ENCODE measurements at places on chromosomes 16 and 17.

- no peak for DNase-seq
Observed at GRCh38 chr17:79098282-79098867, 23.8 kb downstream of the ENGASE start.

- DNase-seq: no peak
Observed at GRCh38 chr17:79189305-79189704, 114.7 kb downstream of the ENGASE start.

- DNase-seq: no peak
Observed at GRCh38 chr17:63308272-63308671, 137.8 kb downstream of the CYB561 start.

- DNase-seq: no peak
Observed at GRCh38 chr16:84726669-84727467, 27.1 kb downstream of the USP10 start.

DNA sequence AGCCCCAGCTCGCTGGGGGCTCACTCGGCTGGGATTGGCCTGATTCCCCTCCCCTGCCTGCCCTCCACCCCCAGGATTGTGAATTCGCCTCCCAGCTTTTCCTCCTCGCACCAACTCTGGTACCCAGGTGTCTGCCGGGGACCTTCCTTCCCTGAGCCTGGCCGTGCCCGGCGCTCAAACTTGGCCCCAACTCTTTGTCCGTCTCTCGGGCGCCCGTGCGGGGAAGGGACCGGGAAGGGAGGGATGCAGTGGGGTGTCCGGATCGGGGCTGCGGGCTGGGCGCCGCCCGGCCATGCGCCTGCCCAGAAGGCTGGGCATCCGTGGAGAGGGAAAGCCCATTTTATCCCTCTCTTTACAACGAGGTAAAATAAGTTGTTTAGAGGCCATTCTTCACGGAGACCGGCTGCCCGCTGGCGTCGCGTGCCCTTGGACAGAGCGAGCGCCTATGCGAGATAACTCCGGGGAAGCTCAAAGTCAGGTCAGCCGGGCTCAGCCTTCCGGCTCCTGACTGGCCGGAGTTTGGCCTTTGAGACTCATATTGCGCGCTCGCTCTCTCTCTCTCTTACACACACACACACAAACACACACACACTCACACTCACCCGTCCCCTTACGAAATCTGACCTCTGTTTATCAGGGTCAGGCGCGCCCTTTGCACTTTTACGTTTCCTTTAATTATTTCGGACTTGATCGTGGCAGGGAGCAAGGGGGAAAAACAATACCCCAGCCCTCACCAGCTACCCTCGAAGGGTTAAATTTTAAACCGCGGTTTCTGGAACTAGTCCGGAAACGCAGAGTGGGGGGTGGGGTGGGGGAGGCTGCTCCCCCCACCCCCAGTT, 774 bp upstream of the MAF start:
- DNase-seq: peak; percentile 87

DNA sequence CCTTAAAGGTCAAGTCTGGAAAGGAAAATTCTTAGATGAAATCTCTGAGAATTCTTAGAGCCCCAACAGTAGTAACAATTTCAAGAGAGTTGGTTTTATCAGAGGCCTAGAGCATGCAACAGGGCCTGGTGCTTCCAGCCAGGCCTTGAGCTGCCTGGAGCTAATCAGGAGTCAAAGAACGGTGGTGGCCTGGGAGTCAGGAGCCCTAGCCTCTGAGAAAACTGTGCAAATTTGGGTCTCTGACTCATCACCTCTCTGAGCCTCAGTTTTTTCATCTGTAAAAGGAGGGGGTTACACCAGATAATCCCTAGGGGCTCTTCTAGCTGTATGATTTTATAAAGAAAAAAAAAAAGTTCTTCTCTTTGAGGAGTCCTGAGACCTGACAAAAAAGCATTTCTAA, 227.3 kb upstream of the RPL38 start:
- DNase-seq: no peak

DNA sequence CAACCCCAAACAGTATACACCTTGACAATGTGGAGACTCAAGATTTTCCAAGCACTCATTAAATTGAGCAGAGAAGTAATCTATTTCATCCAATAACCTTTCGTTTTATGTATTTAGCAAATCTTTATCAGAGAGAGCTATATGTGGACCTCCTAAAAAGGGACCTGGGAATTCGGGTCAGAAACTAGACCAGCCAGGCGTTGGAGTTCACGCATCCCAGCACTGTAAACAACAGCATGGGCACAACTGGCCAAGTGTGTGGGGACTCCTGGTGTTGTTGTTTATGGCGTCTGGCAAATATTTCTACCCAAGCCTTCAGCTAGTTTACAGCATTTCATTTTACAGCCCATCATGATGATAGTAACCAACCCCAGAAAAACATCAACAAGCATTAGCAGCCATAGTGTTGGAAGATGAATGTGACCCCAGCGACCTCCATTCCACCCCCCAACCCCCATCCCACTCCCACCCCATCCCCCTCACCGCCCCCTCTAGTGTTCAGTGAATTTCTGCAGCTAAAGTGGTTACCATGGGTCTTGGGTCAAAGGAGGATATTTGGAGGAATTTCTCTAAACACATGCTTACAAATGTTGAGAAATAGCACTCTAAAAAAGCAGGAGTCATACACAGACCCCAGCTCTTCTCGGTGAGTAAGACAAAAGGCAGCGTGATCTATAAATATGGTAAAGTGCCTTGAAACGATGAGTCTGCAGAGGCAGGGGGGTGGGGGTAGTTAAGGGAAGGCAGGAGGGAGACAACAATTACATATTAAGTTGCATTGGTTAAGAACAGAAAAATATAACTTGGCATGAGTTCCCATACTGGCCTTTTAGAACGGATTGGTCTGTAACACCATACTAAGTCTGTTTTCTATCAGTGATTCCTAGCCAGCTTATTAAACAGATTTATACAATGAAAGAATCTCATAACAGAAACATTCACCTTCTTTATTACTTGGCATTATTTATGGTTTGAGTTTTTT, 91.4 kb upstream of the TBX2 start:
- no peak for DNase-seq

GRCh38 chr17:40475234-40475908, 26.1 kb downstream of the TNS4 start:
- DNase-seq: no peak

GRCh38 chr16:179211-180092, 807 bp upstream of the HBQ1 start:
- no peak for DNase-seq

DNA sequence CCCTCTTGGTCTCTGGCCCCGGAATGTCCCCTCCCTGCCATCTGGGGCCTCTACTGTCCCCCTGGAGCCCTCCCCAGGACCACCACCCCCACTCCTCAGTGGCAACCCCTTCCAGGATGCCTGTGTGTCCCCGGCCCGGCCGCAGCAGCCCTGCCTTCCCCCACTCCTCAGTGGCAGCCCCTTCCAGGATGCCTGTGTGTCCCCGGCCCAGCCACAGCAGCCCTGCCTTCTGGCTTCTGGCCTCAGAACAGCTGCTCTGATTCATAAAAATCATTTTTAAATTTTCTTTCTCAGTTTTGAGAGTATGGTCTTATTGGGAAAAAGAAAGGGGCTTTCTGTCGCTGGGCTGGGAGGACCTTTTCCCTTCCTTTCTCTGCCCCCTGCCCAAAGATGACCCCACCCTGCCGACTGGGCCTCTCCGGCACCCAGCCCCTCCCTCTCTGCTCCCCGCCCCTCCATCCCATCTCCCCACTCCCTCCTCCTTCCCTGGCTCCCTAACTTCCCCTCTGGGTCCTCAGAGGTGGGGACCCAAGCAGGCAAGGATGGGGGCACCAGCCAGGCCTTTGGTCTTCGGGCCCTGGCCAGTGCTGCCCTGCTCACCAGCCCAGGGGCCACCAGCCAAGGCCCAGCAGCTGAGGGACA, 40.5 kb downstream of the BAHCC1 start:
- DNase-seq: no peak

GRCh38 chr16:28898266-28898665, 20.0 kb downstream of the ATP2A1 start:
- DNase-seq: no peak

DNA sequence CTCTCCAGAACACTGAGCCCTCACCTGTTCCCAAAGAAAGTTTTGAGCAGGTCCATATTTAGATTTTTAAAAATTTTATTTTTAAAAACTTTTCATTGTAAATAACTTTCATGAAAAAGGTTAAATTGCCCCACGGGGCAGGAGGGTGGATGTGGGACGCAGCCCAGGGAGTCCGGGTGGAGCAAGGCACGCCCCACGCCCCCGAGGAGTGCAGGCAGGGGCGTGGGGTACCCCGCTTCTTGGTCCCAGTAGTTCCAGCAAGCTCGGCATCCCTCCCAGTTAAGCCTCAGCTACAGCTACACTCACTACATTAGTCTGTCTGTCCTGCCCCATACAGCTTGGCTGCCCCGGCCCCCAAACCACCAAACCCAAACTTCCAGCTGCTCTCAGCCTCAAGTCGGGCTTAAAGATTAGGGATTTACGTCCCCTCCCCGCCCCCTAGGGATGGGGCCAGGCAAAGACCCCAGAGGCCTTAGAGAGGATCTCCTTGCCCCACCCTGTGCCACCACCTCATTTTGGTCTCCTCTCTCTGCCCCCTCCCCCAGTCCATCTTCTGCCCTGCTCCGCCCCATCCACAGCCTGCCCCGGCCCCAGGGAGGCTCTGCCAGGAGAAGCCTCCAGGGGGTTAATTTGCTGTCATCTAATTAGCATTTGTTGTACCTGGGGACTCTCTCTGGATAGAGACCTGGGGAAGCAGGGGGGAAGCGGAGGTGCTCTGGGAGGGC, 4.6 kb downstream of the FOXJ1 start:
- no peak for DNase-seq

DNA sequence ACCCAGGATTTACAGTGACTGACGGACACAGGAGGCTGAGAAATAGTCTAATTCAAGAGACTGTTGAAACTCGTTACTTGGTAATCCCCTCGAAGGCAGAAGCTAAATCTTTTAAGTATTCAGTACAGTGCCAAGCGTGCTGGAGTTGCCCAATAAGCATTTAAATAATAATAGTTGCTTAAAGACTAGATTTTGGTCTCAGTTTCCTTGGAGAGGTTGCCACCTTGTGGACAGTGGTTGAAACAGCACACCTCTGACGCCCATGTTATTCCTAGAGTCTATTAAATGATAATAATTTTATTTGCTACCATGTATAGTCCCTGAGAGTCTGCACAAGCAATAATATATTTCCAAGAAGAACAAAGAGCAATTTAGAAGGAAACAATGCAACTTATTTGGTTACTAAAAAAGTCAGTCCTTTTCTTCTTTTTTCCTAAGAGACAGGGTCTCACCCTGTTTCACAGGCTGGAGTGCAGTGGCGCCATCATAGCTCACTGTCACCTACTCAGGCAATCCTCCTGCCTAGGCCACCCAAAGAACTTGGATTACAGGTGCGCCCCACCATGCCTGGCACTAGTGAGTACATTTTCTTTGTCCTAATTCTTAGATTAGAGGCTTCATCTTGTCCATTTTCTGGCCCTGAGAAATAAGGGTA, 138.0 kb upstream of the NUDT7 start:
- DNase-seq: no peak

GRCh38 chr17:8222380-8222629, 11.9 kb upstream of the AURKB start:
- no peak for DNase-seq

- no peak for DNase-seq
Observed at GRCh38 chr16:81556715-81557284, 112.2 kb downstream of the CMIP start.

DNA sequence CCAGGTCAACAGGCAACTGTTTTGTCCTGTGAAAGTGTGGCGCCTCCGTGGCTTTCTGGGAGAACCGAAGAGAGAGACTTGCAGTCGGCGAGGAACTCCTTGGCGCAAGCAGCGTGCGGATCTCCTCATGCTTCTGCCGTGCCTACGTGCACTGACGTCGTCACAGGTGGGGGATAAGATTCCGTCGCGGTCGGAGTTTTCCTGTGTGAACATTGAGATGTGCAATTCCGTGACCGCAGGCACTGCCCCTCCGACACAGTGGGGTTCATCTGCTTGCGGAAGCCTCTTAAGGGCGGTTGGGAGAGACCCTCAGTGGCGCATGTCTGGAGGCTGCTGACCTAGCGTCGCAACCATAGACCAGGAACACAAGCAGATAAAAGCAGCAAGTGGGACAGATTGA, 212.3 kb upstream of the CHMP6 start:
- no peak for DNase-seq

DNA sequence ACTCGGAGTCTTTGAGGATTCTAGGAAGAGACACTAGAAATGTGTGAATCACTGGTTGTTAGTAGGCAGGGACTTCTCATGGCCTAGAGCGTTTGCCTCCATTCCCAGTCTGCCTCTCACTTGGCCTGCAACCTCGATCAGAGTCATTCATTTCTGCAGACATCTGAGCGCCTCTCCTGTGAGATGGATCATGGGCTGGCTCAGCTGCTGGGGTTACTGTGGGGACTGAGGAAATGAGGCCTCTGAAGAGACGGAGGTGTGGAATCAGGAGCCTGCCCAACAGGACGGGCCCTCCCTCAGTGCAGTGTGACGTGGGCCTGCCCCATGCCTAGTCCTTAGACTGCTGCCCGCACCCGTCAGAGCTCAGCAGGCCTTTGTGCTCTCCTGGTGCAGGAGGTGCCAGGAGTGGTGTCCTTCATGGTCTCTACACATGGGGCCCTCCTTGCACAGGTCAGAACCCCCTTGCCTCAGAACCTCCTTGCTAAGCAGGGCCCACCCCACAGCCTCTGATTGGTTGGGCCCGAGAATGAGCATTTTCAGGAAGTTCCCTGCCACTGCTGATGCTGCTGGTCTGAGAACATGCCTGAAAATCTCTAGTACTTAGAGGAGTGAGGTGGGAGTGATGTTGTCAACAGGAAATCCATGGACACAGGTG, 99.4 kb downstream of the NPIPB11 start:
- no peak for DNase-seq

- no peak for DNase-seq
Observed at GRCh38 chr16:71319999-71320398, 30.8 kb upstream of the CMTR2 start.

- no peak for DNase-seq
Observed at GRCh38 chr17:77128896-77129567, 11.7 kb upstream of the SEC14L1 start.

DNA sequence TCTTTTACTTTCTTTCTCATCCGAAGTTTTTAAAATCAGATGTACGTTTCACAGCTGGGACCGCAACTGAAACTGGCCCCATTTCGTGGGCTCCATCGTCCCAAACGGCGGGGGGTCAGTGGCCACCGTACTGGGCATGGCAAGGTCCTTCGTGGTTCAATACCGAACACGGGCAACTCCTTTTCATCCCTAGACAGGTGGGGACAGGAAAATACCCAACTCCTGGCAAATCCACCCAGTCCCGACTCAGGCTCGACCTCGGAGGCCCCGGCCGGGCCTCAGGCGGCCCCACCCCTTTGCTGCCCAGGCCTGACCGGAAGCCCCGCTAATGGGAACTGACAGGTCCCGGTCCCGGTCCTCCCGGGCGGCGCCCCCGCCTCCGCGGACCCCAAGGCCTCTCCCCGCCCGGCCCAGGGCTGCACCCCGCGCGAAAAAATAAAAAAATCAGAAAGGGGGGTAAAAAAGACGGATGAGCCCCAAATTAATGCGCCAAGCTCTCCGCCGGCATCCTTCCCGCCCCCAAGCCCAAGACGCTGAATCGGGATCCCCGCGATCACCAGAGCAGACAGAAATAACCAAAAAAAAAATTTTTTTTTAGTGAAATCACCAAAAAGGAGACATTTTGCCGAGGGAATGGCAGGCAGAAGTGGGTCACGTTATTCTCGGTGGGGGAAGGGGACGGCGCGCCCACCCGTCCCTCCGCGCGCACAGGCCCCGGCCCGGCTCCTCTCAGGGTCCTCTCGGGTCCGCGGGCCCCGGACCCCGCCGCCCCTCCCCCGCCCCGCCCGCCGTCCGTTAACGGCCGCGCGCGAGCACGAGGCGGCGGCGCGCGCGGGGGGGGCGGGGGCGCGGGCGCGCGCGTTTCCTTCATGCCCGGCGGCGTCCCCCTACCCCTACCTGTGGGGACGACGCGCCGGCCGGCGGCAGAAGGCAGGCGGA, 562 bp downstream of the ZC3H7A start:
- peak; percentile 85 for DNase-seq

- DNase-seq: peak; percentile 88
Observed at GRCh38 chr16:391885-392335, 5.1 kb upstream of the NME4 start.
